ENCODE measurements at places on chromosomes 2 and 18. TPM values are rescaled to one million over a fixed set of nuclear protein-coding genes. Genes with fewer than 3 reads are reported as not detected.
A peak's percentile ranks its signal among the peaks of the same experiment; 100 is the strongest.

DNA sequence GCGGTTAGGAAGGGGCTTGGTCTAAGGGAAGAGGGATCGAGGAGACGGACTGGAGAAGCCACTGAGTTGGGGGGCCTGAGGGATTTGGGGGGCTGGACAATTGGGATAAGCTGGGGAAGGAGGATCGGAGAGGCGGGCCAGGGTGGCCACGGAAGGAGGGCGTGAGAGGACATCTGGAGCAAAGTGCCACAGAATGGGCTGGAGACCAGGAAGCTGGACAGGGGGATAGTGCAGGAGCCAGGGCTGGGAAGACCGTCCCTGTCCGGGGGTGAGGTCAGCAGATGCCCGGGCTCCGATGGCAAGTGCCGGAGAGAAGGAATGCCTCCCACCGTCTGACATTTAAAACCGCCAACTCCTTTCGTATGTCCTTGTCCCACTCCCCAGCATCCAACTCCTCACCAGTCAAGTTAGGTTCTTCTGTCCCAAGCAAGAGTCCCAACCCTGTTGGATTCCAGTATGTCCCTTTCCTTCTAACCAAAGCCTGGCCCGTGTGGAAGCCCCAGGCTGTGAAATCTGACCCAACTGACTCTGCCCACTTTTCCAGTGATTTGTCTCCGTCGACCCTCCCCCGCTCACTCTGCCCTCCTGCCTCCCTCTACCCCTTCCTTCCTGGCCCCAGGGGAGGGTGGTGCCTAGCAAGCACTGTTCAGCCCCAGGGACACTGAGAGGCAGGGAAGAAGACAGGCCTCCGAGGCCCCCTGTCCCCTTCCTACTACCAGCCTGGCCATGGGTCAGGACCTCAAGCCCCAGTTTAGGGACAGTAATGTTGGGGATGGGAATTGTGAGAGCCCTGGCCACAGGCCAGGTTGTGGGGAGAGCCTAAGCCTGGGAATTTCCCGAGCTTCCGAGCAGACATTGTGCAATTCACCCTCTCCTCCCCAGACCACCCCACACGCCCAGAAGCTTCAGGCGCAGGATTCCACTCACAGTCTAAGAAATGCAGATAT, 31.5 kb upstream of the TMBIM1 start:
- peak; percentile 81 for DNase-seq

C2orf66 gene
- total RNA-seq, result 0.36 TPM

CFLAR gene
- 210 TPM for total RNA-seq

- no peak for DNase-seq
These were observed 46.7 kb downstream of the REEP1 start for GRCh38 chr2:86290596-86291327.

GRCh38 chr2:27071990-27072830, 756 bp upstream of the OST4 start:
- DNase-seq, result no peak

DNA sequence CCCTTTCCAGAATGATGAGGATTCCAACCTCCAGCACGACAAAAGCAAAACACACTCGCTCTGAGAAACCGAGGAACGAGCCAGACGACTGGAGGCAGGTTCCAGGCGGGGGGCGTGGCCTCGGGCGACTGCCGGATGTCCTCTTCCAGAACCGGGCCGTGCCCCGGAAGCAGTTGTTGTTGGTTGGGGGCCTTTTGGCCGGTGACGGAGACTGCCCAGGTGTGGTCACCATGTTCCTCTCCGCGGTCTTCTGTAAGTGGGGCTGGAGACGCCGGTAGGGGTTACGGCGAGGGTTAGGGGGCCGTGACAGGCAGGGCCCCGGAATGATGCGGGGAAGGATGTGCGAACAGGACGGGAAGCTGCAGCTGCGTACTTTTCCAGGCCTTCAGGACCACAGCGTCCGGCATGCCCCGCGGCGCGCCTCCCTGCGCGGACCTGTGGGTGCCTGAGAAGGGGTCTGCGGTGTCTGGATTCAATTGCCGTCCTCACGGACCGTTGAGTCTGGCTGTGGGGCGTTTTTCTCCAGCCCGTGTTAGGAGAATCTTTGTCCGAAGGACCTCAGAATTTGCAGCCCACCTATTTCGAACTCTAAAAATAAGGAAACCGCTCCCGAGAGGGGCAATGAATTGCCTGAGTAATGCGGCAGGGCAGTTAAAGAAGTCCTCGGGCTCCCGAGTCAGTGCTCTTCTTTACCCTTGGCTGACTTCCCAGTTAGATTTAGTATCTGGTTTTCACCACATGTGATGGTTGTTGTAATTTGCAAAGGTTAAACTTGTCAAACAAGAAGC, at the start of gene MRPL33:
Gene MRPL33 (plus strand): TSS at position 172 of the 788 bp plus-strand sequence. CDS start 59 bp downstream, at position 231.
- peak; percentile 97 for DNase-seq

DNA sequence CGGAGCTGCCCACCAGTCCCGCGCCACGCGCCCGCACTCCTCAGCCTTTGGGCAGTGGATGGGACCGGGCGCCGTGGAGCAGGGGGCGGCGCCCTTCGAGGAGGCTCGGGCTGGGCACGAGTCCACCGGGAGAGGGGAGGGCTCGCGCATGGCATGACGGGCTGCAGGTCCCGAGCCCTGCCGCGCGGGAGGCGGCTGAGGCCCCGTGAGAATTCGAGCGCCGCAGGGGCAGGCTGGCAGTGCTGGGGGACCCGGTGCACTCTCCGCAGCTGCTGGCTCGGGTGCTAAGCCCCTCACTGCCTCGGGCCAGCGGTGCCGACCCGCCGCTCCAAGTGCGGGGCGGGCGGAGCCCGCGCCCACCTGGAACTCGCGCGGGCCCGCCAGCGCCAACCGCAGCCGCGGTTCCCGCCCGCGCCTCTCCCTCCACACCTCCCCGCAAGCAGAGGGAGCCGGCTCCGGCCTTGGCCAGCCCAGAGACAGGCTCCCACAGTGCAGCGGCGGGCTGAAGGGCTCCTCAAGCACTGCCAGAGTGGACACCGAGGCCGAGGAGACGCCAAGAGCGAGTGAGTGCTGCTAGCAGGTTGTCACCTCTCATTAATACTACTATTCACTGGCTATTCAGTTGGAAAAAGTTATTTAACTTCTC, 3.6 kb upstream of the TTC21B start:
- no peak for DNase-seq

STARD7 gene
- total RNA-seq, result 72.5 TPM

GDF7 gene
- 7.6 TPM for total RNA-seq

GRCh38 chr2:160478660-160479059, 14.9 kb downstream of the RBMS1 start:
- DNase-seq, result no peak

DNA sequence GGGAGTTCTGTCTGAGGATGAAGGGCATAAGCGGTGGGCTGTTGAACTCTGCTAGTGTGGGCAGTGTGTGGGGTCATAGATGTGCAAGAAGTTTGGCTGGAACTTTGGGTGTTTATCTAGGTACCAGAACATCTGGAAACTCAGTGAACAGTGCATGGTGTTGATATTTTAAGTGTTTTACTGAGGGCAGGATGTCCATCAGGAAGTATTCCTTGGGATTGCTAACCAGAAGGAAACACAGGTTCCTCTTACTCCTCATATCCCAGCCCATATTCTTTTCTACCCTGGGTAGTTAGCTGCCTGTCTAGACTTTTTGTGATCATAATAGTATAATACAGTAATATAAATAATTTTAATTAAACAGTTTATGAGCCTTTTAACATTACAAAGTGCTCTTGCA, 15.5 kb downstream of the BABAM2 start:
- no peak for DNase-seq

DNA sequence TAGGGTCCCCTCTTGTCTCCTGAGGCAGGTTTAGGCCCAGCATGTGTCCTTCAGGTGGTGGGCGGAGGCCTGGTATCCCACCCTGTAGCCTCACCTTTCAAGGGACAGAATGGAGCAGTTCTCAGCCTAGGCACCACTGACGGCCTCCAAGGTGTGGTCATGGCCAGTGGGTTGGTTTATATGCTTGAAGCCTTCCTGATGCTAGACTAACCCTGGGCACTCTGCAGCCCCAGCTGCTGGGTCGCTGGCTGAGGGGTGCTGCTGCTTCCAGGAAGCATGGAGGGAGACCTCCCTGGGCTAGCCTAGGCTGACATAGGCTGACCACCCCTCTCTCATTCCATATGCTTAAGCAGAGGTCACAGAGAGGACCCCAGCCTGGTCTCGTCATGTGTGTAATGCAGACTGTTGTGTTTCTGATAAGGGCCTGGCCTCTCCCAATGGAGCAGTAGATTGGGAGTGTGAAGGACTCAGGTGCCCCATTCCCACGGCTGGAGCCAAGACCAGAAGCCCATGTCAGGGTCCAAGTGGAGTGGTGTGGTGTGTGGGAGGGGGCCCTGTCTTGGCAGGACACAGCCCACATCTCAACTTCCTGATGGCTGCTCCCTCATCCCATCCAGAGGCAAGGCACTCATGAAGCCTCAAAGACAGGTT, 206.6 kb downstream of the DYSF start:
- no peak for DNase-seq

GRCh38 chr2:232340171-232340935, 38.2 kb upstream of the ALPP start:
- peak; percentile 41 for DNase-seq

Data from sciatic nerve (tissue), 2 donors.